NCI-H2081 treated with DMSO at 0.1 percent for 48 hours (cell line): ENCODE measurements at places on chromosomes 11 and 22.

DNA sequence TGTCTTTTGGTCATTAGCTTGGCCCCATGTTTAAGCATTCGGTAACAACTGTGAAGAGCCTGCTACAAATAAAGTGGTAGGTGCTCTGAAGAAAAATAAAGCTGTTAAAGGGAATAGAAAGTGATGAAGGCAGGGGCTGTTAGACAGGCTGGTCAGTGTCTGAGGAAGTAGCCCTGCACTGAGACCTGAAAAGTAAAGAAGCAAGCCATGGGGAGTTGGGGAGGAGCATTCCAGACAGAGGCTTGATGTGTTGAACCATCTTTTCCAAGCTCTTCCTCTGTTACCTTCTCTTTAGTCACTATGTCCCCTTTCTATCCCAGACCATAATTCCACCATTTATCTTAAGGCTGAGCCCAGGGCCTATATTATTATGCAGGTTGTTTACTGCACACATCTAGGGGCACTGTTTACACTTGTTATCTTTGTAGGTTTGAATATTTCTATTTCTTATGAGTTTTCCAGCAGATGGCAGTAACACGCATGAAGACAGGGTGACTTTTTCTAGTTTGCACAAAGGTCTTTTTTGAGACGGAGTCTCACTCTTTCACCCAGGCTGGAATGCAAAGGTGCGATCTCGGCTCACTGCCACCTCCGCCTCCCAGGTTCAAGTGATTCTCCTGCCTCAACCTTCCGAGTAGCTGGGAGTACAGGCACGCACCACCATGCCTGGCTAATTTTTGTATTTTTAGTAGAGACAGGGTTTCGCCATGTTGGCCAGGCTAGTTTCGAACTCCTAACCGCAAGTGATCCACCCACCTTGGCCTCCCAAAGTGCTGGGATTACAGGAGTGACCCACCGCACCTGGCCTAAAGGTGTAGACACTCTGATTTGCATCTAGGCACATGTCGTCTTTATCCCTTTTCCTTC lies 23.0 kb downstream of the ZFTA start:
- no peak for DNase-seq

DNA sequence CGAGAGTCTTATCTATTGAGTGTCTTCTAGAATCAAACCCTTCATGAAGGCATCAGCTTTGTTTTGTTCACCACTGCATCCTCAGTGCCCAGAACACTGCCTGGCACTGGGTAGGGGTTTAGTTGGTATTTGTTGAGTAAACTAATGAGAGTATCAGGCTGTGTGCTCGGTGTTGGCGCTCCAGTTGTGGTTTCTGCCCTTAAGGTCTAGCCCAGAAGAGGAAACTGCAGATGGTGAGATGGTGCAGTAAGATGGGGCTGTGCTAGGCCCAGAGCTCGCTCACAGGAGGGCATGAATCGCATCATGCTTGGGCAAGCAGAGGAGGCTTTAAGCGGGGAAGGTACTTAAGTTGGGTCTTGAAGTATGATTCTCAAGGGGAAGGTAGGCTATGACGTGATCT lies 97.2 kb downstream of the FBXO7 start:
- DNase-seq: no peak

GRCh38 chr22:44455151-44455962 lies 42.7 kb downstream of the RTL6 start:
- no peak for DNase-seq

DNA sequence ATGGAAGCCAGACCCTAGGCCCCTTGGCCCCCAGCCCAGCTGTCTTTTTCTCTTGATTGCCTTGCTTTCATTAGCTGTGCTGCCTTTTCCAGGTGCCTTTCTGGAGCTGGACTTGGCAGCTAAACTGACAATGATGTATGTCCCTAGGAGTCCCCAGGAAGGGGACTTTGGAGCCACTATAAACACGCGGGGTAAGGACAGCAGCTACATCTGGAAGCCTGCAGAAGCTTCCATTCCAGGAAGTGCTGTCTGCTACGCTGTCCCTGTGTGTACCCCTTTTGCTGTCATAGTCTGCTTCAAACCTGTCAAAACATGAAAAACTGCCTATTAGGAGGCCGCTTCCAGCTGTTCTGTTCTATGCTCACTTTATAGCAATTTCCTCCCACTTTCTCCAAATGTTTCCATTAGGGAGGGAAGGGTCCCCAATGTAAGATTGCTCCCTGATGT lies 153.3 kb upstream of the RAG2 start:
- no peak for DNase-seq

DNA sequence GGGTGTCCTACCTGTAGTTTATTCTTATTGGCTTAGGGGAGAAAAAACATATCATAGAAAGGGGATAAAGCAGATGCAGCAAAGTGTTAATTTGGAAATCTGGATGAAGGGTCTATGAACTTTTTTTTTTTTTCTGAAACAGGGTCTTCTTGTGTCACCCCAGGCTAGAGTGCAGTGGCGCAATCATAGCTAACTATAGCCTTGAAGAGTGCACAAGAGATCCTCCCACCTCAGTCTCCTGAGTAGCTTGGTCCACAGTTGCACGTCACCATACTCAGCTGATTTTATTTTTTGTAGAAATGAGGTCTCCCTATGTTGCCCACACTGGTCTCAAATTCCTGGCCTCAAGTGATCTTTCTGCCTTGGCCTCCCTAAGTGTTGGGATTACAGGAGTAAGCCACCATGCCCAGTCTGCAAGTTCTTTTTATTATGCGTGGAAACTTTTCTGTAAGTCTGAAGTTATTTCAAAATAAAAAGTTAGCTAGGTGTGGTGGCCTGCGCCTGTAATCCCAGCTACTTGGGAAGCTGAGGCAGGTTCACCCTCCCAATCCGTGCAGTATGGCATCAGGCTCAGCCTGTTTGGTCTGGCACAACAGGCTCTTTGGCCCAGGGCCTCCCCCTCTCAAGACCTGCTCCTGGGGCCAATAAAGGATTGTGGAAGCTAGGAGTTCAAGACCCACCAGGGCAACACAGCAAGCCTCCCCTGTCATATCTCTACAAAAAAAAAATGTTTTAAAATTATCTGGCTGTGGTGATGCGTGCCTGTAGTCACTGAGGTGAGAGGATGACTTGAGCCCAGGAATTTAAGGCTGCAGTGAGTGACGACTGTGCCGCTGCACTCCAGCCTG lies 111.9 kb downstream of the MED15 start:
- no peak for DNase-seq

GRCh38 chr11:35594680-35595079 lies 23.6 kb upstream of the FJX1 start:
- DNase-seq: no peak

DNA sequence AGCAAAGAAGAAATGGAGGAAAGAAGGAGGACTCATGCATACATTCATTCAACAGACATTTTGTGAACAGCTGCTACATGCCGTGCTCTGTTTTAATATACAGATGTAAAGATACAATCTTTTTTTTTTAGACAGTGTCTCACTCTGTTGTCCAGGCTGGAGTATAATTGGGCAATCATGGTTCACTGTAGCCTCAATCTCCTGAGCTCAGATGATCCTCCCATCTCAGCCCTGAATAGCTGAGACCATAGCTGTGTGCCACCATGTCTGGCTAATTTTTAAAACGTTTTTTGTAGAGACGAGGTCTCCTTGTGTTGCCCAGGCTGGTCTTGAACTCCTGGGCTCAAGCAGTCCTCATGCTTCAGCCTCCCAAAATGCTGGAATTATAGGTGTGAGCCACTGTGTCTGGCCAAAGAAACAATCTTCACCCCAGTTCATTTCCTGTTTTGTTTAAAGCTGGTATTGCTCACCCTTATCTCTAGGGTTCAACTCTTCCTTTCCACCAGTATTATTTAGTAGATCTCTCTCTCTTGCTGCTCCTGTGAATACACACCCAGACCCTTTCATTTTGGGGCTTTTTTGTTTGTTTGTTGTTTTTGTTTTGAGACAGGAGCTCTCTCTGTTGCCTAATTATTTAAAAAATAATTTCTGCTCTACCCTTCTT lies 69.8 kb downstream of the RNF169 start:
- no peak for DNase-seq

DNA sequence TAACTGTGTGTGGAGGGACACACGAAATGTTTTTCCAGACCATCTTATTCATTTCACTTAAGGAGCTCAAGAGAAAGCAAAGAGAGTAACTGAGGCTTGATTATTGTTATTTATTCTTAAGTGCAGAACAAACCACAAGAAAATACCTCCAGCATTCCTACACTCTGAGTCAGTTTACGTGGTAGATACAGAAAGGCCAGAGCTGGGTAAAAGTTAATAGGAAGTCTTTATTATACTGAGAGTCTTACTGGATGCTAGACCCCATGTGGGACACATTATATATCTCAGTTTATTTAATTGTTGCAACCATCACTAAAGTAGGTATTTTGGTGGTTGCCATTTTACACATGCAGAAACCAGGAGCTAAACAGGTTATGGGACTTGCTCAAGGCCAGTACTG lies 261.4 kb upstream of the POU2AF2 start:
- no peak for DNase-seq
